ENCODE measurements at places on chromosomes 2 and 18.

- DNase-seq, result no peak
Observed at GRCh38 chr2:715854-716560, 38.8 kb upstream of the TMEM18 start.

DNA sequence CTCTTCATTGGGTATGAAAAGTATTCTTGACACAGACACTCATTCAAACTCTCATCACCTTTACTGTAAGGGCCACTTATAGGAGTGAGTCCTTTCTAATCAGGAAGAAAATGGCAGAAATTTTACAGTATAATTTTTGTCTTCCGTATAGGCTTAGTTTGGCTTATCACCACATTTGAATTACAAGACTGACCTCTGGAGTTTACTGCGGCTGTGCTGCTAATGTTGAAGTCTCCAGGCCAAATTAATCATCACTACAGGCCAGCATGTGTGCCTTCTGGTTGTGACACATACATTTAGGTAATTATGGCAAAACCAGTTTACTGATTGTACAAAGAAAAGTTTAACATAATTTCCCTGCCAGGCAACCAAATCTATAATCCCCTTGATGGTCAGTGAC is 753.6 kb upstream of the GCFC2 start:
- DNase-seq, result no peak

DNA sequence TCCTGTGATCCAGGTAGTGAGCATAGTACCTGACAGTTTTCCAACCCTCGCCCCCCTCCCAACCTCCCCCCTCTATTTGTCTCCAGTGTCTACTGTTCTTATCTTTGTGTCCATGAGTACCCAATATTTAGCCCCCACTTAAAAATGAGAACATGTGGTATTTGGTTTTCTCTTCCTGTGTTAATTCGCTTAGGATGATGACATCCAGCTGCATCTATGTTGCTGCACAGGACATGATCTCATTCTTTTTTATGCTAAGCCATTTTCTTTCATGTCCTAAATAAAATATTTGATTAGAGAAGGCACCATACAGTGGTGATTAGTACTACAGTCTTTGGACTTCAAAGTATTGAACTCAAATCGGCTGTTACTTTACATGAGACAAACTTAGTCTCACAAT is 1087.9 kb downstream of the CBLN2 start:
- no peak for DNase-seq

DNA sequence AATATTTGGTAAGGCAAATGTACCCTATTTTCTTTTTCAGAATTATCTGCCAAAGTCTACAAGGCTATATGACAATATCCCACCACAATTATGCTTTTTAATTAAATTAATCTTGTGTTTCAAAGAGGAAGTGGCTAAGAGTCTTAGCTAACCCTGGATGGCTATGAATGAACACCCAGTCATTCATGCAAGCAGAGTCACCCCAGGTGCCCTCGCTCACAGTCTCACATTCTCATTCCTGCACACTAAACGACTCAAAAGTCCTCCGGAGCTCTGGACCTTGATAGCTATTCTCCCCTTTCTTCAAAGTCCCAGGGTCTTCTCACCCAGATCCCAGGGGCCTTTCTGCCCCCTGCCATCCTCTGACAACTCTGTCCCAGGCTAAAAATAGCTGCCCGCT is 42.1 kb upstream of the MRPL19 start:
- DNase-seq, result no peak

GRCh38 chr2:154688373-154688772 is 10.1 kb upstream of the KCNJ3 start:
- no peak for DNase-seq

DNA sequence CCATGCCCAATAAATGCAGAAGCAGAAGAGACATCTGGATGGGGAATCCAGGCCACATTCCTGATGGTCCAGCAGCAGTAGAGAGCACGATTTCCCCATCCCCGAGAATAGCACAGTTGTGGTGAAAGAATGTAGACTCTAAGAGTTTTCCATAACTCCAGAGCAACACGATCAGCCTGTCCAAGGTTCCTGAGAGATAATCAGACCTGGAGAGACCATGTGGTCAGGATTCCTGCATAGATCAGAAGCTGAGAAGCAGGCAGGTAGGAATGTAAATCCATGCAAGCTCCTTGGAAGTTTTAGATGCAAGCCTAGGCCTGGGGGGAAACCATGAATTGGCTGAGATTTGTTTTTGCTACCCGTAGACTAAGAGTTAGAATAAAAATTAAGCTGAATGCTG is 34.2 kb upstream of the PTPRM start:
- DNase-seq, result no peak

DNA sequence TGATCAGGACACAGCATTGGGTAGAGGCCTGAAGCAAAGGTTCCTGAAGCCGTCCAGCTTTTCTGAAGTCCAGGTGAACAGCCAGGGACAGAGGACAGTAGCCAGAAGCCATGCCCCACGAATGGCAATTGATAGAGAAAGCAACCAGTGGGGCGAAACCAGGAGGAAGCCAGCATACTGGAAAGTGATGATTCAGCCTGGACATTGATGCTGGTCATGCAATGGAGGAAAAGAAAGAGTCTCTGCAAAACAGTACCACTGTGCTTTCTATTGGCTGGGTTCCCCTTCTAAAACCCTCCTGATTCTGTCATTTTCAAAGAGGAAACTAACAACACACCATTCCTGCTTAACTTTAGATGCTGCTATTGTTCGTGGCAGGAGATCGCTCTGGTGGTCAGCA is 221.4 kb upstream of the EPAS1 start:
- DNase-seq, result no peak

- no peak for DNase-seq
Observed at GRCh38 chr2:163697846-163698637, 37.8 kb downstream of the FIGN start.

DNA sequence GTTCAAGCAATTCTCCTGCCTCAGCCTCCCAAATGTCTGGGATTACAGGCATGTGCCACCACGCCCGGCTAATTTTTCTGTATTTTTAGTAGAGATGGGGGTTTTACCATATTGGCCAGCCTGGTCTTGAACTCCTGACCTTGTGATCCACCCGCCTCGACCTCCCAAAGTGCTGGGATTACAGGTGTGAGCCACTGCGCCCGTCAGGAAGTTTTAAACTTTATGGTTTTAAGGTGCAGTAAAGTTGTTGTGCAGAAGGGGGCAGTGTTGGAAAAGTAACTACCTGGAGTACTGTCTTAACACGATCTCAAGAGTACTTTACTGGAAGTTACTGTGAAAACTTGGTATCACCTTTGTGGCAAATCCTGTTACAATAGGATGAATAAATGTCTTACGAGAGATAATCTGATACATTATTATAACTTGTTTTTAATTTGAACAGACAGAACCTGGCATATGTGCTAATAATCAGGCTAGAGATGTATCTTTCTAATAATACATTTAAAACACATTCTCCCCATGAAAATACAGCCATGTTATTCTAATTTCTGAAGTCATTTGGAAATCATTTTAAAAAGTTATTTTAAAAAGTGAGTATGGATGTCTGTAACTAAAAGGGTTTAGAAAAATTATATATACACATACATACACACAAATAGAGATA is 10.8 kb downstream of the SPDYA start:
- peak; percentile 18 for DNase-seq

- peak; percentile 30 for DNase-seq
Observed at GRCh38 chr2:11681722-11682589, 12.0 kb upstream of the NTSR2 start.

Data from CD4-positive, alpha-beta T cell (primary cell).